Effector CD4-positive, alpha-beta T cell (primary cell): ENCODE measurements at places on chromosomes 2 and 18.

DNA sequence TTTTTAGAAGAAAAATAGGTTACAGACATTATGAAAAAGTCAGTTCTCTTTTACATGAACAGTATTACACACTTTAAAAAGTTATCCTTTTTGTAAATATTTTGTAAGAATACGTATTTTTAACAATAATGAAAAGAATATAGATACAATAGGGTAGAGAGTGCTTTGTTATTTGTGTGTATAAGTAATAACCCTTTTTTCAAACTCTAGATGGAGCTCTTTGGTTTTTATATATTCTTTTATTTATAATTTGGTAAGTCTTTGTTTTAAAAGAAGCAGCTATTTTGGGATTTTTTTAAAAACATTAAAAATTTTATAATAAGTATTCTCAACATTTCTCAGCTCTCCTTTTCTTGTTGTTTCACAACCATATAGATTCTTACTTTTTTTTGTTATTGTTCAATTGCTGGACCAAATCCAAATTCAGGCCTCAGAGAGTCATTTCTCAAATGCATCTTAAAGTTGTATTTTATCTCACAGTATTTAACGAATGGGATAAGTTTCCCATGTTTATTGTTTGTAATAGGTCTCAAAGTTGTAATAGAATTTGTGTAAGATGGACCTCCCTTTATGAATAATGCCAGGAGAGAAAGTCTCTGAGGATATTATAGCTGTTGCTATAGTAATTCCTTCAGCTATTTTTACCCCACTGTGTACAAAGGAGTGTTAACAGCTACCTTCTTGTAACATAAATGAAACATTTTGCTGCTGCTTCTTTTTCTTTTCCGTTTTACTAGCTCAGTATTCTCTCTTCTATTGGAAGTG, 46.4 kb downstream of the ACYP2 start:
- DNase-seq, result no peak

GRCh38 chr2:169661265-169661664, 32.9 kb downstream of the CFAP210 start:
- no peak for DNase-seq

DNA sequence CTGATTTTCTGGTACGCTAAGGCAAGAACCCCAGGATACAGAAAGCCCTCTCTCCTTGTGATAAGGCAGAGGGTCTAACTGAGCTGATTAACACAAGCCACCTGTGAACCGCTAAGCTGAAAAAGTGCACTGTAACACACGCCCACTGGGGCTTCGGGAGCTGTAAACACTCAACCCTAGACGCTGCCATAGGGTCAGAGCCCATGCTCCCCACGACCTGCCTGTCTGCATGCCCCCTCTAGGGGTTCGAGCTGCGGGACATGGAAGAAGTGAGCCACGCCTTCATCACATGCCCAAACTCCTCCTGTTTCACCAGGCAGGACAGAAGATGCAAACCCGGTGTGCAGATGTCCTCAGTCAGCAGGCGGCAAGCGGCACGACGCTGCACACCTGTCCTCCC, 173.9 kb upstream of the RAB12 start:
- no peak for DNase-seq

DNA sequence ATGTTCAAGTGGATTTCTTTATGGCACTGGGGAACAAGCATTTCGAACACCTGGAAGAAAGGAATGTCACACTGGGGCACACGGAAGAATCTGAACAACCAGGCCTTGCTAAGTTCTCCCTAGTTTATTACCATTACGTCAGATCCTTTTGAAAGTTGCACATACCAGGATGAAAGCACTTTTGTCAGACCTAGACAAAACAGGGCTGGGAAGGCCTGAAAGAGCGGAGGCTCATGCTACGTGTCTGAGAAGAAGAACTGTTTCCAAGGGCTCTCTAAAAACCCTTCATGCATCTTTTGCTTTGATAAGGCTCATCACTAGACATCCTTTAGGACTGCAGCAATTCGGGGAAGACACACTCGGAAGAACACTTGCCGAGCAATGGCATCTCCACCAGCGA, 15.4 kb upstream of the SLC25A52 start:
- DNase-seq, result no peak

GRCh38 chr2:223549215-223549614, 52.9 kb downstream of the SCG2 start:
- DNase-seq, result no peak
